IPS DF 6.9 (cell line): ENCODE measurements at places on chromosomes 3 and 15.
A peak's percentile ranks its signal among the peaks of the same experiment; 100 is the strongest.

GRCh38 chr3:183317886-183318865, 65.1 kb downstream of the B3GNT5 start:
- H3K36me3 ChIP-seq = no peaks in the 10 kb centered on the region
- H3K27me3 ChIP-seq = no peaks in the 10 kb centered on the region
- H3K27ac ChIP-seq = no peak overlapping the region
- 0 out of 2 replicates have a peak, but pooled peaks cover 1% of the 10 kb centered on the region for H3K4me1 ChIP-seq
- H3K4me3 ChIP-seq = no peak overlapping the region

DNA sequence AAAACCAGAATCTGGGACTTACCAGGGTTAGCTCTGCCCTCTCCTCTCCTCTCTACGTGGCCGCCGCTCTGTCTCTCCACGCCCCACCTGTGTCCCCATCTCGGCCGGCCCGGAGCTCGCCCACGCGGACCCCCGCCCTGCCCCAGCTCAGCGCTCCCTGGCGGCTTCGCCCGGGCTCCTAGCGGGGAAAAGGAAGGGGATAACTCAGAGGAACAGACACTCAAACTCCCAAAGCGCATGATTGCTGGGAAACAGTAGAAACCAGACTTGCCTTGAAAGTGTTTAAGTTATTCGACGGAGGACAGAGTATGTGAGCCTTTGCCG, 5.4 kb downstream of the ISL2 start:
- H3K27ac ChIP-seq = no peak overlapping the region
- no peaks in the 10 kb centered on the region for H3K36me3 ChIP-seq
- H3K4me3 ChIP-seq = no peak overlapping the region
- peaks cover 81% of the 10 kb centered on the region for H3K27me3 ChIP-seq
- DNase-seq = no peak

DNA sequence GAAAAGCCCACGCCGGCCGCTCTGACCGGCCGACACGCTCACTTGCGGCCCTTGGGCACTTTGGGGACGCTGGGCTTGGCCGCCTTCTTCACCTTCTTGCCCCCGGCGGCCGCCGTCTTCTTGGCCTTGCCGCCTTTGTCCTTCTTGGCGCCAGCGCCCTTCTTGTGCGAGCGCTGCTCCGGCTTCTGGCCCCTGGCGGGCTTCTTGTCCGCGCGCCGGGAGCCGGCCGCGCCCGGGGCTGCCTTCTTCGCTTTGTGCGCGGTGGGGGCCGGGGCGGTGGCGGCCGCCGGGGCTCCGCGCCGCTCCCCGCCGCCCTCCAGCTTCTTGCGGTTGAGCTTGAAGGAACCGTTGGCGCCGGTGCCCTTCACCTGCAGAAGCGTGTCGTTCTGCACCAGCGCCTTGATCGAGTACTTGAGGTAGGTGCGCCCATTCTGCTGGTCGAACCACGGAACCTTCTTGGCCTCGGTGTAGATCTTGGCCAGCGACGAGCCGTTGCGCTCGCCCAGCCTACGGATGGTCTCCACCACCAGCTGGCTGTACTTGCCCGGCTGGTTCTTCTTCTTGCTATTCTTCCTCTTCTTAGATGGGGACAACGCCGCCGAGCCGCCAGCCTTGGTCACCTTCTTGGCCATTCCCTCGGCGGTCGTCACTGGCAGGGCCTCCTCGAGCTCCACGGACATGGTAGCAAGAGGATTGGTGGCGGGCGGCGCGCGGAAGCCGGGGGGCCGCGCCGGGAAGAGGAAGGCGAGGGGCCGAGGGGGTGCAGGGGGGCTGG, 36.7 kb downstream of the HMCES start:
- H3K27ac ChIP-seq = no peak overlapping the region
- peak overlapping the region; percentile 99 for H3K4me3 ChIP-seq
- peaks cover 4% of the 10 kb centered on the region; the same call in 1 of the 2 replicates for H3K36me3 ChIP-seq
- no peak for DNase-seq
- no peaks in the 10 kb centered on the region for H3K27me3 ChIP-seq

DNA sequence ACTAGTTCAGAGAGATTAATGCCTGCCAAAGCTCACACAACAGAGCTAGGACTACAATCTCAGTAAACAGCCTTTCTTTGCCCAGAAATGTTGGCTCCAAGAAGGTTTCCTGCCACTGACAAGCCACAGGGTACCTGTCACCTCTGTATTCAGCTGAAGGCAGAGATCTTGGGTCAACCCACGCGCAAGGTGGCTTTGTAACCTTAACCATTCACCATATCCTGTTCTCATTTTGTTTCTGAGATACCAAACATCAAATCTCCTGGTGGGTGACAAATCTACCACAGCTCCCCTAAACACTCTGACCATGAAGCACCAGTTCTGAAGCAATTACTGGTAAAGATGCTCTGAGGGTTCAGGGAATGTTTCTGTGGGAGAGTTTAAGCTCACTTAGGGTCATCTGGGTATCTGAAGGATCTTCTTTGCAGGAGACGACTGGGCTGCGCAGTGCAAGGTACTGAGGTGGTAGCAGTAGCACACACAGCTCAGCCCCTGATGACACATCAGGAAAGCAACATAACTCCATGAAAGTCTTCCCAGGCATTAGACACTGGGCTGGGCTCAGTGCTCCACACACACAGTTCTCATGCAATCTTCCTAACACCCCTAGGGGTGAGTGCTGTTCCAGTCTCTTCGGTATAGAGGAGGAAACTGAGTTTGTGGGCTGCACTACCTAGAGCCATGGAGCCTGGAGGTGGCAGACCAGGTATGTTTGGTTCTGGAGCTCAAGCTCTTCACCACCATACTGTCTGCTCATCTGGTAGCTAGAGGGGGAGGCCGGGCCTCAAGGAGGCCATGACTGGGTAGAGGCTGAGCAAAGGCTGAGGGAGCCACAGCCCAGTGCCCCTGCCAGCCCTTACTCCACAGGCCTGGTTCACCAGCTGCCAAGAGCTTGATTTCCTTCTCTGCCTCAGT, 7.7 kb downstream of the CXCR6 start:
- H3K27me3 ChIP-seq = no peaks in the 10 kb centered on the region
- no peak overlapping the region for H3K27ac ChIP-seq
- H3K4me1 ChIP-seq = no peaks in the 10 kb centered on the region
- peaks cover 32% of the 10 kb centered on the region for H3K36me3 ChIP-seq
- DNase-seq = no peak

DNA sequence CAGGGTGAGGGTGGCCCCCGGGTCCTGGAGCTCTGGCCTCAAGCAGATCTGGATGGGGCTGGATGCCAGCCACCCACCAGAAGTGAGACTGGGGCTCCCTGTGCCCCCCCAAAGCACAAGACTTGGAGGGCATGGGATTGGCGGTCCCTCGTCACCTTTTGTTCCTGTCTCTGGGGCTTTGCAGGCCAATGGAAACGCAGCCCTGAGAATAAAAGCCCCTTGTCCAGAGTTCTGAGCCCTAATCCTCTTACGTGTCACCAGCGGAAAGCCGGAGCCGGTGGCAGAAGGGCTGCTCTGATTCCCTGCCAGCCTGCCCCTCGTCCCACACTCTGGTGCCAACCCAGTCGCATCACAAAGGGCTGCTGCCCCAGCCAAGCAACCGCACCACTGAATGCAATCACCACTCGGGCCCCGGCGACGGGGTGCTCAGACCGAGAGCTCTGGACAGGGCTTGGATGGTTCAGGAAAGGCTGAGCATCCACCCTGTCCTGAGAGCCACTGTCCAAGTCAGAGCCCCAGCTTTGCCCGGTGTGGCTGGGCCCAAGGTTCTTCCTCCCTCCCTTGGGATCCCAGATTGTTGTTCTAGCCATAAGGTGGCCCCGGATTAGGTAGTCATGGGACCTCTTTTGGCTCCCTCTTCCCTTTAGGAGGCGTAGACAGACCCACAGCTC, 22.8 kb upstream of the ELP6 start:
- no peak overlapping the region for H3K27ac ChIP-seq
- no peak for DNase-seq
- no peaks in the 10 kb centered on the region for H3K36me3 ChIP-seq

DNA sequence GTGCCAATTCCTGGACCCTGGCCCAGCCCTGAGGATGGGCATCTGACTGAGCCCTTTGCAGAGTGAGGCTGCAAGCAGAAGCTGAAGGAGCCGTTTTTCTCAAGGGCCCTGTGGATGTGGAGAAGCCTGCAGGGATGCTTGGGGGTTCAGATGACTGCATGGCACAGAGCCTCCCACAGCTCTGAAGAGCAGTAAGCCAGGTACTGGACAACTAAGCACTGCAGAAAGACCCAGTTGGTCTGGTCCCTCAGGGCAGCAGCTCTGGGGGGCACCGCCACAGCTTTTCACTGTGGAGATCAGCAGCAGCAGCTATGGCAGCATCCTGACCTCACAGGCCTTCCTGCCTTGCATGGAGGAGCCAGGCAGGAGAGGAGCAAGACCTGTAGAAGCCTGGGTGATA, 67.6 kb downstream of the CRYGS start:
- no peaks in the 10 kb centered on the region for H3K27me3 ChIP-seq
- no peaks in the 10 kb centered on the region for H3K4me1 ChIP-seq
- no peak for DNase-seq
- H3K4me3 ChIP-seq = no peak overlapping the region

- H3K4me1 ChIP-seq = no peaks in the 10 kb centered on the region
- no peak for DNase-seq
- no peaks in the 10 kb centered on the region for H3K27me3 ChIP-seq
- no peak overlapping the region for H3K4me3 ChIP-seq
- H3K27ac ChIP-seq = no peak overlapping the region
- H3K36me3 ChIP-seq = no peaks in the 10 kb centered on the region
These were observed 170.3 kb upstream of the MCTP2 start for GRCh38 chr15:94061041-94061440.

- H3K27me3 ChIP-seq = no peaks in the 10 kb centered on the region
- no peak for DNase-seq
- H3K36me3 ChIP-seq = no peaks in the 10 kb centered on the region
- H3K27ac ChIP-seq = no peak overlapping the region
- H3K4me3 ChIP-seq = no peak overlapping the region
- H3K4me1 ChIP-seq = no peaks in the 10 kb centered on the region
These were observed 340.6 kb downstream of the FEZF2 start for GRCh38 chr3:62032738-62033137.

- peaks cover 14% of the 10 kb centered on the region for H3K27me3 ChIP-seq
- peak overlapping the region; percentile 46; the same call in 1 of the 2 replicates for H3K4me3 ChIP-seq
- no peak overlapping the region for H3K27ac ChIP-seq
- no peaks in the 10 kb centered on the region for H3K4me1 ChIP-seq
- H3K36me3 ChIP-seq = no peaks in the 10 kb centered on the region
- DNase-seq = no peak
These were observed 517.3 kb downstream of the MECOM start for GRCh38 chr3:169146179-169146665.

DNA sequence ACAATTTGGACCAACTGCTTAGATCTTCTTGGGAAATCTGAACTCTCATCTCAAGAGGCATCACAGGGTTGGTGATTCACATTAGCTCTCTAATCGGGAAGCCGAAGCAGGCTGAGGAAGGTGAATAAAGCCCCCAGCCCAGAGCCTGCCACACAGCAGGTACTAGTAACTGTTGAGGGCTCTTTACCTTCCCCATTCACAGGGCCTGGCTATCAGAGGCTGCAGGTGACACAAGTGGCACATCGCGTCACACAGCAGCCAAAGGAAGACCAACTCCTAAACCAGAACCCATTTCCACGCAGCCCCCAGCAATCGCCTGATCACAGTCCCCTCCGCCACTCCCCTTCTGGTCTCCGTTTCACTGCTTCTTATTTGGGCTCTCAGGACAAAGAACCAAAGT, 29.2 kb downstream of the SH3BP5 start:
- no peak overlapping the region for H3K4me3 ChIP-seq
- H3K36me3 ChIP-seq = no peaks in the 10 kb centered on the region
- H3K27me3 ChIP-seq = no peaks in the 10 kb centered on the region
- H3K4me1 ChIP-seq = no peaks in the 10 kb centered on the region; the same call in 1 of the 2 replicates

GRCh38 chr3:150770681-150771080, 7.7 kb upstream of the SIAH2 start:
- H3K36me3 ChIP-seq = no peaks in the 10 kb centered on the region
- H3K27ac ChIP-seq = no peak overlapping the region
- peaks cover 4% of the 10 kb centered on the region; the same call in 1 of the 2 replicates for H3K4me1 ChIP-seq
- H3K4me3 ChIP-seq = no peak overlapping the region
- DNase-seq = no peak

GRCh38 chr3:12768579-12769527, 9.8 kb upstream of the TMEM40 start:
- H3K36me3 ChIP-seq = no peaks in the 10 kb centered on the region
- H3K4me3 ChIP-seq = no peak overlapping the region
- DNase-seq = no peak
- H3K27me3 ChIP-seq = no peaks in the 10 kb centered on the region

GRCh38 chr3:127707851-127708411, 35.2 kb downstream of the ABTB1 start:
- no peaks in the 10 kb centered on the region for H3K36me3 ChIP-seq
- no peak overlapping the region for H3K4me3 ChIP-seq
- no peaks in the 10 kb centered on the region for H3K27me3 ChIP-seq
- DNase-seq = no peak

- no peaks in the 10 kb centered on the region for H3K4me1 ChIP-seq
- no peak overlapping the region for H3K4me3 ChIP-seq
- H3K27me3 ChIP-seq = no peaks in the 10 kb centered on the region
- no peak for DNase-seq
These were observed 4.5 kb downstream of the CFAP44 start for GRCh38 chr3:113436809-113437208.

DNA sequence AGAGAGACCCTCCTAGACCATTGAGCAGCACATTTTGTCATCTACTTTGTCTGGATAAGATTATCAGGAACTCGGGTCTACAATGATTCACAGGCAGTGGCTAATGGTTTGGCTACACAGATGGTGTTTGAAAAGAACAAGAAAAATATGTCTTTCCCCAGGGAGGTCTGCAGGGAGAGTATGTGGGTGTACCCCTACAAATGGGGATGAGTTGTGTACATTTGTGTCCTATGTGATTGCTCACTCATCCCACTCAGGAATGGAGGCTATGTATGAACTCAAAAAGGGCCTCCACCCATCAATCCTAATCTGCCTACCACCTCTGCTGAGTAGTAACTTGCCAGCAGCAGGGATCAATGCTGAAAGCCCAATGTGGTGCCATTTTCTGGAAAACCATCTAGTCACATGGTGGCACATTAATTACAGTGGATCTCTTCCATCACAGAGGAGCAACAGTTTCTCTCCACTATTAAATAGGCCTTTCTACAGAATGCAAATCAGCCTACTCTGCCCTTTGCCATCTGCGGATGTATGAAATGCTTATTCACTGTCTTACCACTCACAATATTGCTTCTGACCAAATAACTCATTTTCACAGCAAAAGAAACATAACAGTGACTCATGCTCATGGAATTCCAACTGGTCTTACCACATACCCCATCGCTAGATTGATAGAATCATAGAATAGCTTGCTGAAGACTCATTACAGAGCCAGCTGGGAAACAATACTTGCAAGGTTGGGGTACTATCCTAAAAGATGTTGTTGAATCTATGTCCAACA, 48.3 kb upstream of the TRIM42 start:
- no peak for DNase-seq
- H3K36me3 ChIP-seq = no peaks in the 10 kb centered on the region
- H3K4me3 ChIP-seq = no peak overlapping the region
- no peaks in the 10 kb centered on the region for H3K4me1 ChIP-seq
